ENCODE measurements at places on chromosomes 11 and 22.

- no peak for DNase-seq
Observed at GRCh38 chr11:79090191-79090705, 350.6 kb downstream of the TENM4 start.

DNA sequence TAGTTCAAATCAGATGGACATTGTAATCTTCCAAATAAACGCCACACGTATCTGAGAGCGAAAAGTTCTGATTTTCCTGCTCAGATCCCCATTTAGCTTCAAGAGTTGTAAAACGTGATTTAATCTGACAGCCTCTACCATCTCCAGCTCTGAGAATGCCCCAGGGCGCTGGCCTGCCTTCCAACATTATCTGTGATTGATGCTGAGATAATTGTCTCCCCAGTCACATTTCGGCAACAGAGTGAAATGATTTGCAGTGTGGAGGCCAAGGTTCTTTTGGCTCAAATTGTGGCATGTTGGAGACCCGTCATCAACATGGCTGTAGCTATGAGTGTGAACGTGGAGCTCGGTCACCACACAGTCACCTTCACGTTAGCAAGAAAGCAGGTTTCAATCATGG is 283.4 kb downstream of the BRD1 start:
- no peak for DNase-seq

- no peak for DNase-seq
Observed at GRCh38 chr11:125085301-125086081, 22.4 kb downstream of the SLC37A2 start.

DNA sequence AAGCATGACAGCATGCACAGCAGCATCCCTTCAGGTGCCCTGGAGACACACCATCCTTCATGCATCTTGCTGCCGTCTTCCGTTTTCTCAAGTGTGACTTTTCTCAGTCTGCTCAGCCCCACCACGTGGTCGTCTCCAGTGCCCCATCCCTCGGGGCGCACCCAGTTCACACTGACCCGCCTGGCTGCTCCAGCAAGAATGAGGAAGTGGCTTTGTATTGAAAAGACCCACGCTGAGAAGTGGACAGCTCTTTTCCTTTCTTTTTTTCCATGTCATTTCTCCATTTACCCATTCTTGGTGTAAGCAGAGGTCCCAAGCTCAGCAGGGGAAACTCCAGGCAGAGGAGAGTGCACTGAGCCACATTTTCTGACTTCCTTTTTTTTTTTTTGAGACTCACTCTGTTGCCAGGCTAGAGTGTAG is 14.5 kb downstream of the SERPINH1 start:
- DNase-seq: no peak

DNA sequence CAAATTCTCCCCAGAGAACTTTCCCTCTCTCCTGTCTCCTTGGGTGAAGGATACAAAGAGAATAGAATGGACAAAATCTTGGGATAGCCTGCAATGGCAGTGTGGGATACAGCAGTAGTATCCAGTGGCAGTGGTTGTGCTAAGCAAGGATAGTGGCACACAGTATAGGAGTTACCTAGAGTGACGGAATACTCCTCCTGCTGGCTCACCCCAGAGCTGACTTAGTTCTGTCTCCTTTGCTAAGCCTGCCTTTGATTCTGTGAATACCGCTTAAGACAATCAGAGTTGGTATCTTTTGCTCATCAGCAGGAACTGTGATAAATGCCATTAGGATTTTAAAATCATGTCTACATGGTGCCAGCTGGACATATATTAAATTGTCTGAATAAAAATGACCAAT is 404.3 kb downstream of the JRKL start:
- no peak for DNase-seq

- no peak for DNase-seq
Observed at GRCh38 chr22:32407312-32407711, 4.7 kb downstream of the RTCB start.

DNA sequence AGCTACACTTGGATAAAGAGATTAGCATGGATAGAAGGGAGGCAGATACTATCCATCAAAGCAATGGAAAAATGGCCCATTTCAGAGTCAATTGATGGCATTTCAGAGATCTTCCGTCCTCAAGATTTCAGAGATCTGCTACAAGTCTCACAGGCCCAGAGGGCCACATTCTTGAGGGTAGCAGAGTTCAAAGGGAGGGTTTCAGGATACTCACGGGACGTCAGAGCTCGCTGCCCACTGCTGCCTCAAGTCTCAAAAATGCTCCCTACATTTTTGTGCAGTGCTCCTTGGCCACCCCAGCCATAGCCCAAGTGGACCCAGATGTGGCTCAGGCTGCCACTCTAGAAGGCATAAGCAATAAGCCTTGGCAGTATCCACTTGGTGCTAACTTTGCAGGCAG is 24.9 kb downstream of the RTL6 start:
- DNase-seq: no peak

DNA sequence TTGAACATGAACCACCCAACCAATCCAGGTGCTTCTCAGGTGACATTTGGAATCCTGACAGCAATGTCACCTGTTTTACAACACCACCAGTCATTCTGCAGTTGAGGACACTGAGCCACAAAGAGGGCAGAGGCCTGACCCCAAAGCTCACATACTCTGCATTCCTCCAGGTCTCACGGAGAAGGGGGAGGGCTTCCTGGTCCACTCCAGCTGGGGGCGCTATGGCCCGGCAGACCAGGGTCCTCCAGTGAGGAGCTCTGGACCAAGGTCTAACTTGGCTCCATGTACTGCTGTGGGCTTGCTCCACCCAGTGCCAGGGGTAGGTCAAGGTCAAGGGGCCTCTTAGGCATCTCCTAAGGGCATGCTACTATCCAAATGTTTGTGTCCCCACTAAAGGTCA is 1.5 kb upstream of the PNPLA3 start:
- DNase-seq: no peak

- no peak for DNase-seq
Observed at GRCh38 chr11:117752721-117753237, 44.2 kb downstream of the DSCAML1 start.
